Stimulated activated CD4-positive, alpha-beta T cell treated with anti-CD3 and anti-CD28 coated beads, Interleukin-1b, Interleukin-23, amount 100 ng/mL, for 1 hour (primary cell): ENCODE measurements at places on chromosomes 6 and 20.

- DNase-seq, result no peak
Observed at GRCh38 chr6:113219783-113220182, 637.4 kb upstream of the MARCKS start.

- DNase-seq, result no peak
Observed at GRCh38 chr20:1888796-1889463, 6.3 kb upstream of the SIRPA start.

DNA sequence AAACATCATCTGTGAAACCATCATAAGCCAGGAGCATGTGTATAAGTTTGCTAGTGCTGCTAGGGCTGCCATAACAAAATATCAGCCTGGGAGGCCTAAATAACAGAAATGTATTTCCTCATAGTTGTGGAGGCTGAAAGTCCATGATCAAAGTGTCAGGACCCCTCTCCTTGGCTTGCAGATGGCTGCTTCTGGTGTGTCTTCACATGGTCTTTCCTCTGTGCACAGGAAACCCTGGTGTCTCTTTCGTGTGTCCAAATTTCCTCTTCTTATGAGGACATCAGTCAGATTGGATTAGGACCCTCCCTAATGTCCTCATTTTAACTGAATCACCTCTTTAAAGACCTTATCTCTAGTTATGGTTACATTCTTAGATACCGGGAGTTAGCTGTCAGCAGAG lies 6.2 kb upstream of the CITED2 start:
- DNase-seq, result no peak

GRCh38 chr20:6058684-6059295 lies 4.9 kb upstream of the LRRN4 start:
- no peak for DNase-seq

GRCh38 chr20:11780765-11781369 lies 136.8 kb upstream of the BTBD3 start:
- DNase-seq, result no peak

- no peak for DNase-seq
Observed at GRCh38 chr20:62453186-62453808, 22.5 kb downstream of the GATA5 start.

DNA sequence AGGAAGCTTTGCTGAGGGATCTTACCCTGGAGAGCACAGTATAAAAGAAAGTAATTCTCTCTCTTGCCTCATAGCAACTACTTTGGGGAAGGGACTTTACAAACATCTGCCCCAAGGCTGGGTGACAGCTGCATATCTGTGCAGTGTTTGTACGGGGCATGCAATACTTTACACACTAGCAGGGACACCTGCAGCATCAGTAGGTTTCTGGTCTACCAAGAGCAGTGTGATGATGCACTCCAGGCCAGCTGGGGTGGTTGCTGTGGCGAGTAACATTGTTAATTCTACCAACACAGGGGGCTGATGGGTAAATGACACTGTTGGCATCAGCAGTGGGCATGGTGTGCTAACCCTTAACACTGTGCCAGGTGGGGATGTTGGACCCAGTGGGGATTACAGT lies 48.0 kb downstream of the ADTRP start:
- no peak for DNase-seq

DNA sequence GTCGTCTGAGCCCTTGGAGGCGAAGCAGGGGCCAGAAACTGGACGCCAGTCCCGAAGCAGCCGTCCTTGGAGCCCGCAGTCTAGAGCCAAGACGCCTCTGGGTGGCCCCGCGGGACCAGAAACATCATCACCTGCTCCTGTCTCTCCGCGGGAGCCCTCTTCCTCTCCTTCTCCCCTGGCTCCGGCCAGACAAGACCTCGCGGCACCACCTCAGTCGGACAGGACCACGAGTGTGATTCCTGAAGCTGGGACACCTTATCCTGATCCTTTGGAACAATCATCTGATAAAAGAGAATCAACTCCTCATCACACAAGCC lies 416 bp downstream of the RSPH4A start:
- DNase-seq, result no peak

DNA sequence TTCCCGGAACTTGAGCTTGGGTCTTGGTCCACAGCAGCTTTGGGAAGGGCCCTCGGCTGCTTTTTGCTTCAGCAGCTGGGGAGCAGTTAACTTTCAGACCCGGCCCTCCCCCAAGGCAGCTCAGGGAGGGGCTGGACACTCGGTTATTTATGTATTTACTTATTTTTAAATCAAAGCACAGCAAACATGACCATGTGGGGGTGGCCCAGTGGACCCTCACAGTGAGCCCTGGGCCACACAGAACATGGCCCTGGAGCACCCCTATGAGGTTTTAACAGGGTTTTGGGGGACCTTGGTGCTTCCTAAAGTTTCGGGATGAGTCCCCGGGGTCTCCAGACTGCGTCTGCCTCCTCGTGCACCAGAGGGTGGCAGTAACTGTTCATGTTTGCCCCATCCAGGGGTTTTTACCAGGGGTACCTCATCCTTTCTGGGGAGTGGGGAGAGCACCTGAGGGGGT lies 26.6 kb upstream of the NPBWR2 start:
- no peak for DNase-seq

DNA sequence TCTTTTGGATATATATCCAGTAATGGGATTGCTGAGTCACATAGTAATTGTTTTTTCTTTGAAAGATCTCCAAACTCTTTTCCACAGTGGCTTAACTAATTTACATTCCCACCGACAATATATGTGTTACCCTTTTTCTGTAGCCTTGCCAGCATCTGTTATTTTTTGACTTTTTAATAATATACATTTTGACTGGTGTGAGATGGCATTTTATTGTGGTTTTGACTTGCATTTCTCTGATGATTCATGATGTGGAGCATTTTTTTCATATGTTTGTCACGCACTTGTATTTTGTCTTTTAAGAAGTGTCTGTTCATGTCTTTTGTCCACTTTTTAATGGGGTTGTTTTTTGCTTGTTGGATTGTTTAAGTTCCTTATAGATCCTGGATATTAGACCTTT lies 58.9 kb upstream of the OPRM1 start:
- no peak for DNase-seq

DNA sequence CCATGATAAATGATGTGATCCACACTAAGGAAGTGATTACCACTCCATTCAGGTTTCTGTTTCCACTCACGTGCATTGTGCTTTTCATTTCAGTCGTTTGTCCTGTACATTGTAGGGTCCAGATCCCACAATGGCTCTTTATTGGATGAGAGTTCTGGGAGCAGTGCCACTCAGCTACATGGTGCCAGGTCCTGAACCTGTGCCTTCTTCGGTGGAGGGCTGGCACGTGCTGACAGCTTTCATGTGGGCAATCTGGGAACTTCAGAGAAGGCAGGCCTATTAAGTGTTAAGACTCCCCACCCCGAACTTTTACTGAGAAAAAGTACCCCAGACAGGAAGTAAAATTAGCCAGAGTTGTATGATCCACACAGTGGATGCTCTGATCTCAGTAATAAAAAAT lies 255.0 kb downstream of the ESR1 start:
- no peak for DNase-seq

DNA sequence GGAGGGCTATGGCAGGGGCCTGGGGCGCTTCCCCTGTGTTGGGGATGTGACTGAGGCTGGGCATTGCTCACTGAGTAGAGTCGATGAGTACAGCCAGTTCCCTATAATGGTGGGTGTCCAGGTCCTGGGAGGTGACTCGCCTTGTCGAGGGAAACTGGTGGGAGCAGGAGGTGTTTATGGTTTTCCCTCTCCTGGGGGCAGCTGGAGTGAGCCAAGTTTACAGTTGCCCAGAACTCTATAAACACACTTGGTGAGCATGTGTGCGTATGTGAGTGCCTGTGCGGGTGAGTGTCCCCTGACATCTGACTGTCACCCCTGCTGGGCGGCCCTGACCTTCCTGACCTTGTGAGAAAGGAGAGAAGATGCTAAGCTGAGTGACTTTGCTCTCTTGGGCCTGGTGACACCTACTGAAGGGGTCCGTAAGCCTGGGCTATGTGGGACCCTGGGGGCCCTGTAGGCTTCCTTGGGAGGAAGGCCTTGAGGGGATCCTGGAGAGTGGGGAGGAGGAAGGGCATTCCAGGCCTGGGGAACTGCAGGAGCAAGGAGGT lies 65.9 kb downstream of the VEGFA start:
- DNase-seq, result no peak

DNA sequence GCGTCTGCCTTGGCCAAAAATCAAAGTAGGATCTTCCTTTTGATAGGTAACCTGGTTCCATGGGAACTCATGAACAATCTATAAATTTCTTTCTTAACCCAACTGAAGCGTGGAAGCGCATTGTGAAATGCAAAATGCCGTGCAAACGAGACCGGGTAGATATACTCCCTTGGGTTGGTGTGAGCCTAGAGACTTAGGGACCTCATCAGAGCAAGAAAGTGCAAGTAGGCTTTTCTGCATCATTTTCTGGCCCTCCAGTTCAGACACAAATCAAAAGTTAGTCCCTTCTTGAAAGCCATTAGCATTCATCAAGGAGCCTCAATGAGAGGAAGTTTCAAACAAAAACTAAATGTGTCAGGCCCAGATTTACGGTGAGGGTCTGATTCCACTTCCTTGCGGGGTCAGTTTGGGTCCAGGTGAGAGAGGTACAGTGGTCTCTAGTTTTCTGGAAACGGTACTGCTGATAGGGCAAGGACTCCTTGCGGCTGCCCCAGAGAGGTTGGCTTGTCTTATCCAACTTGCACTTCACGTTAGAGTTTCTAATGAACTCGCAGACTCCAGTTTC lies 5.3 kb upstream of the ZNF184 start:
- no peak for DNase-seq

DNA sequence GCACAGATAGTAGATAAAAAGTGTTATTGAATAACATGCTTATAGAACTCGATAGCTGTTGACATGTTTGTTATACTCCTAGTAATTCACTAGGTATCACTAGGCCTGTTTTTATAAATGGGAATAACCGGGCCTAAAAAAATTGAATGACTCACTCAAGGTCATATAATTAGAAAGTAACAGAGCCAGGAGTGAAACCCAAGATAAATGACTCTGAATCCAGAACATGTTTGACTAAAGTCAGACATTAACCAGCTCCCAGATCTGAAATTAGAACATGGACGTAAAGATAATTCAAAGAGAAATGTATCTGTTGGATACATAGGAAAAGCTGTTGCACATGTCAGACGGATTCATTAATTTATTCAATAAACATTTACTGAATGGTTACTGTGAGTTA lies 26.9 kb downstream of the RGS17 start:
- DNase-seq, result no peak

DNA sequence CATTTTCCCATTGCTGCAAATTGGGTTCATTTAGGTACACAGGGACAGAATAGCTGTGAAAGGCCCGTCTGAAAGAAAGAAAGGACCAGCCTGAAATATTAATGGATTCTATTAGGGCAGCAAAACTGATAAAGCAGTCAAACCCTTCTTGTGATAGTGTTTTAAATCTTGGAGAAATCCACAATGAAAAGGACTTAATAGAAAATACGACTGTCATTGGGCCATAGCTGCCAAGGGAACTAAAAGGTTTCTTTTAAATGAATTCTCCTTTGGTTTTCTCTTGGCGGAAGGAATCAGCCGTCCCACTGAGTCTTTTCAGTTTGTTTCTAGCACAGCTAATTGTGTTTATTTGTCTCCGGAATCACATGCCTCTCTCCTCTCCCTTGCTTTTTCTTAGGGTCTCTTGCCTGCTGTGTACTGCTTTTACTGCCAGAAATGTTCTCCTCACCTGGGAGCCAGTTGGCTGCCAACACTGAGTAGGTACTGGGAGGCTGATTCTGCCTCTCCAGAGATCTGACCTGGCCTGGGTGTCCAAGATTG lies 11.3 kb downstream of the PAQR8 start:
- no peak for DNase-seq

DNA sequence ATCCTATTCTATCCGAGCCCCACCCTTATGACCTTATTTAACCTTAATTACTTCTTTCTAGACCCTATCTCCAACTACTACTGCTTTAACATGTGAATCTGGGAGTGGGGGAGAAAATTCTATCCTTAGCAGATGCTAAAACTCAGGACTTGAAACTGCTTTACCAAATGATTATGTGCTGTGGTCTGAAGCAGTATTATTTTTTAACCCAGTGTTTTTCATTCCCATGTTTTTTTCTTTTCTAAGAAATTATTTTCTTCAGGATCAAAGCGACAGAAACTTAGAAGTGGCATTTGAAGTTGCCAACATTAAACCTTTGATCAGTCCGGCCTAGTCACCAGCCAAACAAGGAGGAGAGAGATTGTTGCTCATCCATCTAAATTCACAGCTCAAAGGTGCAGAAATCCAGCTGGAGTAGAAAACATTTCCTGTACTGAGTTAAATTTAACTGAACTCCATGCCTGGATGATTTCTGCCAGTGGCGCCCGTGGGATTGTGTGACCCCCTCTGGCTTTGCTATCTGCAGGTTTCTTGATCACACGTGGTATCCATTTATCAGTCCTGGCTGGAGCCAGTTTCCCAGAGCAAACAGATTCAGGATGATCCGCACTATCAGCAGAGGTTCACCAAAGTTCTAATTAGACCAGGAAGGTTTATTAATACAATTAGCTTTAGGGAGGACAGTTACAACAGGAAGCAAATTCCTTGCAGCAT lies 300.5 kb downstream of the PLCB1 start:
- DNase-seq, result no peak

DNA sequence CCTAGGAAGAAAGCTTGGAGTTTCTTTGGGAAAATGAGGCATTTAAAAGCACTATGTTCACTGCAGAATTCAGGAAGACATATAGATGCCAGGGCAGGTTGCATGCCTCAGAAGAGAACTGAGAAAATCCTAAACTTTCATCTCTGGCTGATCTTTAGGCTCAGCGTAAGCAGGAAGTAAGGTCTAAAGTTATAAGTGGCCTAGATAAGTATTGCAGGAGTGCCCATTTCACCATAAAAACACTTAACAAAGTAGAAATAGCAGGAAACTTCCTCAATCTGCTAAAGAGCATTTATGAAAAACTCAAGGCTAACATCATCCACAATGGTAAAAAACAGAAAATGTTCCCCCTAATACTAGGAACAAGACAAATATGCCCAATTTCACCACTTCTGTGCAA lies 320.3 kb downstream of the BMP2 start:
- no peak for DNase-seq

DNA sequence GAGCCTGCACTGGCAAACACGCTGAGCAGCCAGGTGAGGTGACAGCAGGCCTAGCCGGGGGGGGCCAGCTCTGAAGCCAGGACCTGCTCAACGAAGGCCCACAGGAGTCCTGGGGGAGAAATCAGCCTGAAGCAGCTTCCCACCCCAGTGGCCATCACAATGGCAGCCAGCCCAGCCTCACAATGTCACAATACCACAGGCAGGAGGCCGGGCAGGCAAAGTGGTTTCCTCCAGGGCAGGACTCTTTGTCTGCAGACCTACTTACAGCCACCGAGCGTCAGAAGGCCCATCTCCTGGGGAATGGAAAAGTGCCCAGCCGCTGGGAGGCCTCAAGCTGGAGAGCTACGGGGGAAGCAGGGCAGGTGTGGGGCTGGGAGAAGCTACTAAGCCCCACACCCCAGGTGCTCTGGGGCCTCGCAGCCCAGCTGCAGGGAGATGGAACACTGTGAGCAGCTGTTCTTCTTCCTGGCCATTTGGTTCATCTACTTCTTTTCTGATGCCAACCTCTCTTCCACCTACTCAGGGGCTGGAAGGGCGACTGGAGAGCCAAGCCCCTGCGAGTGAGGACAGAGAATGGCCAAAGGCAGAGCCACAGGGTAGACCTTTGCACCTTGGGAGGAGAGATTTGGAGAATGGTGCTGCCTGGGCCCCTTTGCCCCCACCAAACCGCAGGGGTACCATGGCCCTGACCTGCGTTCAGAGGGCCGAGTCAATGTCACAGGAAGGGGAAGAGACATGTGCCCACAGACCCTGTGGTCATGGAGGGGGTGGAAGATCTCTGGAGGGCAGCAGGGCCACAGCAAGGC lies 22.3 kb upstream of the AVP start:
- DNase-seq, result no peak

GRCh38 chr20:39280875-39281274 lies 318.7 kb downstream of the DHX35 start:
- DNase-seq, result no peak
